Stimulated activated CD4-positive, alpha-beta T cell treated with anti-CD3 and anti-CD28 coated beads, Interleukin-2, amount 100 ng/mL, for 48 hours (primary cell): ENCODE measurements at places on chromosomes 12 and 14.
A peak's percentile ranks its signal among the peaks of the same experiment; 100 is the strongest.

DNA sequence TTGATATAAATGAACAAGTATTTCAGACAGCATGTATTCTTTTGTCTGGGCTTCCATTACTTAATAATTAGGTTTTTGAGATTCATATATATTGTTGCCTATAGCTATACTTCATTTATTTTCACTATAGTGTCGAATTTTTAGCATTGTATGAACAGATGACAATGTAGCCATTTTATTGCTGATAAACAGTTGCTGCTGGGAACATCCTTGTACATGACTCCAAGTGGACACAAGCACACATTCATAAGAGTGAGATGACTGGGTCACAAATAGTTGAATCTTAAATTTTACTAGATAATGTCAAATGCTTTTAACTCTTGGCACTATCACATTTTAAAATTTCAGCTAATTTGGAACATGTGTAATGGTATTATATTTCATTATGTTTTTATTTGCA is 19.3 kb upstream of the PHC1 start:
- DNase-seq, result no peak

DNA sequence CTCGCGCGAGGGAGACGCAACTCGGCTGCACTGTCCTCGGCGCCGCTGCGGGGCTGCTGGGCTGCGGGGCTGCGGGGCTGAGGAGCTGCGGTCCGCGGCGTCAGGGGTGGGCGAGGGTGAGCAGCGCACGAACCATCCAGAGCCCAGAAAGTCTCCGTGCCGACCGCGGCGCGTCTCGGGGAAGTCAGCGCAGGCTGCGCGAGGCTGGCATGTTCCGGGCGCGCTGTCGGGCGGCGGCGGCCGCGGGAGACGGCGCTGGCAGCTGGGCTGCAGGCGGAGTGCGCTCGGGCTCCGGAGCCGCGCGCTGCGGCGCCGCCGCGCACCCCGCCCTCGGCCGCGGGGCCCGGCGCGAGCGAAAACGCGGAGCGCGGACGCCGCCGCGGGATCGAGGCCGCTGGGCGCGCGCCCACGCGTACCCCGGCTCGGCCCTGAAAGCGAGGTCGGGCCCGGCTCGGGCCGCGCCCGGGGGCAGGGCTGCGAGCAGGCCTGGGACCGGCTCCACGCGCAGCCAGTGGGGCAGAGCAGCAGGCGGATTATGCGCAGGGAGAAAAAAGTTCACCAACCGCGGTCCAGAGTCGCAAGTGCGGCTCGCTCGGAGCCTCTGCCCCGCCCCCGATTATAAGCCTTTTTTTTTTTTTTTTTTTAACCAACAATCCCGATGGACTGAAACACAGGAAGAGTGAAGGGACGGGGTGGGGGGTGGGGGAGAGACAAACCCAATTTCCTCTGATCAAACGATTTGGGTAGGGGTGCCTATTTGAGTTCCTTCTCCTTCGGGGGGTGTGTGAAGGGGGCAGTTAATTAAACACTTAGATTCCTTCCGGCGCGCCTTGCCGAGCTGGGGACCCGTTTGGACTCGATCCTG is at the start of gene PRICKLE1:
TSS of gene PRICKLE1 (minus strand) at position 282 of the 865 bp plus-strand sequence. CDS start 117,230 bp downstream, outside the sequence.
- peak; percentile 14 for DNase-seq

DNA sequence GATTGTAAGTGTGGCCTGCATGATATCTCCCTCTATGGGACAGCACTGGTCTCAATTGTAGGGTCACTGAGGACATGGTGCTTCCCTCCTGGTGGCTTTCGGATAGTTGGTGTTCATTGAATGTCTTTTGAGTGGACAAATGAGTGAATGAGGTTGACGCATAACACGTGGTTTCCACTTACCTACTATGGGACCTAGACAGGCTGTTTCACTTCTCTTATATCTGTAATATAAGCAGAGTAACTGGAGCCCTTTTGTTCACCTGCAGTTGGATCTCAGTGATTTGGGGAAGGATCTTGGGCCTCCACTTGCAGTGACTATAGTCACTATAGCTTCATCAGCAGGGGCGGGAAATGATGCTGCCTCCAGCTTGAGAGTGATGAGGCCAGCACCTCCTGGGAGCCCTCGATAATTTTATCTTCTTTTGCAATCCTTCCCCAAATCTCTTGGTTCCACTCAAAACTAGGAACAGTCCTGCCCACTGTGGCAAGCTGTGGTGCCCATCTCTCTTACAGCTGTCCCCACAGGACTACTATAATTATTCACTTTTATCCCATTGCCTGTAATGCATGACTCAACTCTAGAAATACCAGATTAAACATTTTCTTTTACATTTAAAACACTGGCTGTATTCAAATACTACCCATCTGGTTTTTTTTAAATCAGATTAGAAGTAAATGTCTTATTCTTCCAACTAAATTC is 242.9 kb downstream of the CHST11 start:
- no peak for DNase-seq

DNA sequence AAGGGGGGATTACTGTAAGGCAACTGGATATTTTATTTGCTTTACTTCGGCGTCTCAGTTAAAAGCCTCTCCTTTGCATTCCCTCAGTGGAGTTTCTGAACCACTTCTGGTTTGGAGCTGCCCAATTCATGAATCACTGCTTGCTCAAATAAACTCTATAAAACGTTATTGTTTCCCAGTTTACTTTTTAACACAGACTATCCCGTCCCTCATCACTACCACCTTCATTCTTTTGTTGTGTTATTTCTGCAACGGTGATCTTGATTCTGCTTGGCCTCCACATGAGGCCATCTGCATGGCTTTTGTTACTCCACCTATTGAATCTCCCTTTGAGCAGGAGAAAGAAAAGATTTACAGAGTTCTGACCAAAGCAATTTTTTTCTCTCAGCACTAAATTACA is 104.0 kb upstream of the PLEKHA5 start:
- no peak for DNase-seq

- DNase-seq, result no peak
These were observed 208.7 kb downstream of the KITLG start for GRCh38 chr12:88371416-88372183.

DNA sequence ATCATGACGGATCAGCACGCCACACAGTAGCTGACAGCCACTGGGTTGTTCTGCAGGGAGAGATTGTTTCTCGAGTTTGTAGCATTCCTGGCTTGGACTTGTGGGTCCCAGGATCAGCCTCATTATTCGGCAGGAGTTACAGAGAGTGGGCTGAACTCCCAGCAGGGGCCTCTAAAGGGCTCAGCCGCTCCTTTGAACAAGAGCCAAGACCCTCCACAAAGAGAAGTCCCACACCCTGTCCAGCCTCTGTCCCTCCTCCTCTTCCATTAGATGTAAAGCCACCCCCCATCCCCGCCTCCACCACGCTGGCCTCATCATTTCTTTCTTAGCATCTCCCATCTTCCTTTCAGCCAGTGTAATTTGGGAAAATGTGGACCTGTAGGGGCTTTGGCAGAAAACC is 96.7 kb upstream of the HSPB8 start:
- no peak for DNase-seq
